SJCRH30 (cell line): ENCODE measurements at places on chromosomes 12 and 14.

- DNase-seq: no peak
Observed at GRCh38 chr12:51383269-51383905, 7.8 kb downstream of the GALNT6 start.

GRCh38 chr12:123877968-123878367, 94.7 kb downstream of the CCDC92 start:
- no peak for DNase-seq

GRCh38 chr12:124678421-124678893, 111.0 kb upstream of the NCOR2 start:
- DNase-seq: peak; percentile 89

- peak; percentile 24 for DNase-seq
Observed at GRCh38 chr12:56687223-56688128, 608 bp downstream of the PTGES3 start.

- DNase-seq: no peak
Observed at GRCh38 chr12:110922652-110923051, 2.3 kb upstream of the MYL2 start.

GRCh38 chr14:91570021-91570420, 59.9 kb upstream of the PPP4R3A start:
- no peak for DNase-seq

- DNase-seq: peak; percentile 22
Observed at GRCh38 chr12:41795910-41796309, 348.8 kb downstream of the GXYLT1 start.

DNA sequence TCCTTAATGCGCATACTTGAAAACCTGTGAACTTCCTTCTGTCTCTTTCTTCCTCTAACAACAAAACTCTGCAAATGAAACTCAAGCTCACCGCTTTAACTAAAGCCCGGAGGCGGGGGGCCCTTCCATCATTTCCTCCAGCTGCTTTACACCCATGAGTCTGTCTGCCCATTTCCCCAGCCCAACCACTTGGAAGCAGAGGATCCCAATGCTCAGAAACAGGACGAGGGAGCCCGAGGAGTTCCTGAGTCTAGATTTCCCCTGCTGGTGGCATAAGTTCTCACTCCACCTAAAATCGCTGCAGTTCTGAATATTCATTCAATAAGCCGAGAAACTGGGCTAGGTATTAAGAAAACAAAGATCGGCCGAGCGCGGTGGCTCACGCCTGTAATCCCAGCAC, 30.8 kb downstream of the GPR19 start:
- DNase-seq: no peak

GRCh38 chr12:4039931-4040330, 166.7 kb upstream of the PARP11 start:
- DNase-seq: no peak

DNA sequence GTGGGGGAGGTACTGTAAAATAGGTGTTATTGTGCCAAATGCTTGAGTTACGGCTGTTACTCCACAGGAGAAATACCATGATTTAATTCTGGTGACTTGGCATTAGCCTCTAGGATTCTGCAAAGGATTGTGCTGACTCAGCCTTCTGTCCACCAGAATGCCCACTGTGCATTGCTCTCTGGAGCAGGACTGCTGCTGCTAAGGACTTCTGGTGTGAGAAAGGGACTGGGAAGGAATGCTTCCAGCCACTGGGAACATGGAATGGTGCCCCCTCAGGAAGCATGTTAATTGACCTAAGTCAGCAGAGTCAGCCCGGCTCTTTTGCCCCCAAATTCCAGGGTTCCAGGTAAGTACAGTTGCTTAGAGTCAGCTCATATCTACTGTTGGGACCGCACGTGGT, 32.9 kb downstream of the ZFHX2 start:
- no peak for DNase-seq

DNA sequence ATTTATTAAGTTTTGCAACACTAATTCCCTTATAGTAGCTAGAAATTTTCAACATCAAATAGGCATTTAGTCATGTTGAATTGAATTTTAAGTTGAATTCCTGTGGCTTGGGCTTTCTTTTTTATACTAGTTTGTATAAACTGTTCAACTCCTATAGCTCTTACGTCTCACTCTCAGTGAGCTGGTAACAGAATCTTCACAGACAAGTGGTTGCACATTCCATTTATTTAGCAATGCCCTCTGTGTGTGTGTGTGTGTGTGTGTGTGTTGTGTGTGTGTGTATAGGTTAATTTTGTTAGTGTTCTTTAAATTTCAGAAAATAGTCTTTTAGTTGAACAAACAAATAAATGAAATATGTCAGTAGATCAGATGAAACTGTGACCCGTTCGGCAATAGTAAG, 425.0 kb downstream of the NPAS3 start:
- no peak for DNase-seq

- no peak for DNase-seq
Observed at GRCh38 chr14:105043641-105044040, 21.6 kb downstream of the GPR132 start.

DNA sequence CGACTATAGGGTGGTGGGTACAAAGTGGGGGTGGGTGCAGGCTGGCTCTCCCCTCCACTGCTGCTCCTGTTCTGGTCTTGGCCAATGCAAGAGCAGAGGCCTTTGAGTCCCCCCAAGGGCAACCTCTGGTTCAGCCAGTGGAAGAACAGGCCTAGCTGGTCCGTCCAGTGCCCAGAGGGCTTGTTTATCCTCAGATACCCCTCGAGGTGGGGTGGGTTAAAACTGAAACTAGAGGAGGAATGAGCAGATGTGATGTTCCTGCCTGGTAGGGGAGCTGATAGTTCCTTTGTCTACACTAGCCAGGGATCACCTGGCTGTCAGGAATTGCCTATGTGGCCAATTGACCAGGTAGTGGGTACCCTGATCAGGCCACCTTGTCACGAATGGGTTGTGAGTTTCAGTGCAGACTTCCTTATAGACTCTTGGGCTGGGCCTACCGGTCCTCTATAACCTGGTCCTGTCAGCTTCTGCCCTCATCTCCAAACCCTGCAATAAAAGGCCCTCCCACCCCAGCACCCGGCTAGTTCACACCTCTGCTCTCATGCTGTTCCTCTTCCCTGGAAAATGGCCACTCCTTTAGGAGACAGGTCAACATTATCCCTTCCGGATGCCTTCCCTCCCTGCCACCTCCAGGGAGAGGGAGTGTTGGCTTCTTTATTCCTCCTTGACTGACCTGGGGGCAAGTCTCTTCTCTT, 10.7 kb upstream of the HSP90AA1 start:
- no peak for DNase-seq

- DNase-seq: no peak
Observed at GRCh38 chr14:90603336-90603735, 206.5 kb downstream of the CALM1 start.

GRCh38 chr12:110200124-110200417, 75.9 kb downstream of the IFT81 start:
- no peak for DNase-seq

DNA sequence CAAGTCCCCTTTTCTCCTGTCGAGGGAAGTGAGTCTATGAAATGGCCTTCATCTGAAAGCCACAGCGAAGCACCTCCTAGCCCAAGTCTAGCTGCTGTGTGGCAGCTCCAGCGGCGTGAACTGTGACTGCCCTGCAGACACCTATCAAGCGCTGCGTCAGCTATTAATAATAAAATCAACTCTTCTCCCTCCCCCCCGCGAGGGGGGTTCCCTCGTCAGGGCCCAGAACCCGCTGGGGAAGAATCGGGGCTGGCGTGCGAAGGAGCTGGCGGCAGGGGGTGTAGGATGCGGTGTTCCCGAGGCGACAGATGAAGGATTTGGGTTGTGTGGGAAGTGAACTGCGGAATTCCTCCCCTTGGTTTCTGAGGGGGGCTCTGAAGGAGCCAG, 662 bp upstream of the ATP2A2 start:
- peak; percentile 55 for DNase-seq

DNA sequence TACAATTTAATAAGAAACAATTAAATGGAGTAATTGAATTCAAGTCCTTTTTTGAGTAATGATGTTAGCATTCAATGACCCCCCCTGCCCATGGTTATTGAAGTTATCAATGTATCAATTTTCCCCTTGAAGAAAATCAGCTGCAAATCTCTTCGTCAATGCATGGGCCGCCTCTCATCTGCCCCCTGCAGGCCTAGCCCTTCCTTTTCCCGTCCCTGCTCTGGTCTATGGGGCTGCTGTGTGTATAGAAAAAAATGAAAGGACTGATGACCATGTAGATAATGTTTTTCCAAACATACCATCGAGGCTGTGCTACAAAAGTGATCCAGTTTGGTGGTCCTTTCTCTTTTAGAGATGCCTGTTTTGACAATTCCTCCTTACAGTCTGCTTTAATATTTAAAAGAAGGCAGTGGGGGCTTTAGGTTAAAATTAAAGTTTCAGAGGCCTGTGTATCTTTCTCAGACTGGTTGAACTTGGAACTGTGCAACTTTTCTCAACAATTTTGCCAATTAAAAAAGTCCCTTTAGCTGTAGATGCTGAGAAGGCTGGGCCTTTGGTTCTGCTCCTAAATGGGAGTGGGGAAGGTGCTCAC, 98.4 kb downstream of the APAF1 start:
- peak; percentile 41 for DNase-seq

GRCh38 chr12:109544955-109545531, 28.3 kb downstream of the MMAB start:
- no peak for DNase-seq

GRCh38 chr12:56188778-56189098, 545 bp downstream of the SMARCC2 start:
- peak; percentile 54 for DNase-seq

- DNase-seq: no peak
Observed at GRCh38 chr12:107326237-107326636, 232.9 kb upstream of the CRY1 start.

- DNase-seq: no peak
Observed at GRCh38 chr12:80056845-80057244, 42.5 kb upstream of the OTOGL start.

DNA sequence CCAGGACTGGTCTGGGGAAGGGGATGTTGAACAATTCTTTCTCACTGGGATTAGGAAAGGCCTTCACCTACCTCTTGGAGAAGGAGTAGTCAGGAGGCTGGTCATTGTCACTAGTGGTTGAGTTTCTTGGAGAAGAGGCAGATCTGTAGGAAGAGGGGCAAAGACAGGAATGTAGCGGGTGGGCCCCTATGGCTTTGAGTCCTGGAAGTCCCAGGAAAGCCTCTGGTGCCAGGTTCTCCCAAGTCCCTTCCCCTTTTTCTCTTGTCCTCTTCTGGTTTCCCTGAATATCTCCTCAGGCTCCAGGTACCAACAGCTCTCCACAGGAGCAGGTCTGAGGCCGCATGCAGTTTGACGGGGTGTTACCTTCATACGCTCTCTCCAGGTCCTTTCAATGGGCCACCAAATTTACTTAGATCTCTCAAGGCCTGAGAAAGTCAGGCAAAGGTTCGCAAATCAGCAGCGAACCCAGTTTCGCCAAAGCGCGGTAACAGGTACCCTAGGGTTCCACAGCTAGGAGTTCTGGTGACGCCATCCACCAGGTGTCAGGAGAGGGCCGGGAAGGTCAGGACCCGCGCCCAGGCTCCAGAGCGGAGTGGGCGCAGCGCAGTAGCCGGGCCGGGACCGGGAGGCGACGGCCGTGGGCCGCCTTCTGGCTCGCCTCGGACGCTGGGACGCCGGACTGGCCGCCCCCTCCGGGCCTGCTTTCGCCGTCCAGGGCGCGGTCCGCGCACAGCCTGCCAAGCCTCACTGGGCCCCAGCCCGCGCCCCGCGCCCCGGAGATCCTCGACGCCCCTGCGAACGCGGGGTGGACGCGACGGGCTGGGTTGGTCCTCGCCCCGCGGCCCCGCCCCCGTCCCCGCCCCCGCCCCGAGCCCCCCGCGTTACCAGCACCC, 795 bp downstream of the SMAGP start:
- DNase-seq: no peak

DNA sequence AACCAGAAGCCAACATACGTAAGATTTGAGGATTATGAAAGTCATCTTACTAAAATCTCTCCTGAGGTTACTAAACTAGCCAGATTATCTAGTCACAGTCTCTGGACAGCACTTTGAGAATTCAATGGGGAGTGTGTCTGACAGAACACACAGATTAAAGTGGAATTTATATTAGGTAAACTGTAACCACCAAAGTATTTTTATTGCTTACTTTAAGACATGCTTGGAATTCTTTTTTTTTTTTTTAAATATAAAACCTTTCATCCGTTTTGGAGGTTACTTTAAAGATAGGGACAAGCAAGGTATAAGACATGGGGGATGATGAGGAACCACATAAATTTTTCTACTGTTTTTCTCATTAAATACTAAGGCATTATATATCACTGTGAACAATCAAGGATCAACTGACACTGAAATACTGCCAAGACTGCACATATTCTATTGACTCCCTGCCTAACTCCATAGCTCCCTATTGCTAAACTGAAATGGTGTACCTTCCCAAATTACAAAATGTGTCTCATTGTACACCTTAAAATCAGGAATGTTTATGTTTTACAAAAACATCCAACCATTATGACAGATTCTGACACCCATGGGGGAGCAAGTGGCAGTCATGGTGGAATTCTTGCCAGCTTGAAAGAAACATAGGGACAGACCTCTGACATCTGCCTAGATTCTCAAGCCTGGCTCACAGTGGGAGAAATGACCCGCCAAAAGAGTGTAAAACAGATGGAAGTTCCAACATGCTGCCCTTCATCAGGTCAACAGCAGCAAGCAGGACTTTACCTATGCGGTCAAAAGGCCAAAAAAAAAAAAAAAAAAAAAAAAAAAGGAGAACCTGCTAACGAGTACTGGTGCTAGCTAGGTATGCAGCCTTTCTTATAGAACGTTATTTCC, 239.3 kb downstream of the MED13L start:
- no peak for DNase-seq

DNA sequence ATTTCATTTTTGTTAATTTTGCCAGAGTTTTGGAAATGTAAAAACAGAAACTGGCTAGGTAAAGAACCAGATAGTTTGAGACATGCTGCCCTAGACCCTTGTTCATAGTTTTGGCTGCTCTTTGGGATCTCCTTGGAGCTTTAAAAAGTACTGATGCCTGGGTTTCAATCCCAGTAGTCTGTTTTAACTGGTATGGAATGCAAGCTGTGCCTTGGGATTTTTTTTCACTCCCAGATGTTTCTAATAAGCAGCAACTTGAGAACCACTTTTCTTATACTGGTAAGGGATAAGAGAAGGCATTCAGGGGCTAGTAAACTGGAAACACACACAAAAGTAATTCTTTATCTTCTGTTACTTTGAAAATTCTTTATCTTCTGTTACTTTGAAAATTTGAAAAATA, 18.8 kb downstream of the SLC35F4 start:
- no peak for DNase-seq

- DNase-seq: no peak
Observed at GRCh38 chr12:73235387-73235786, 963.2 kb downstream of the TRHDE start.

DNA sequence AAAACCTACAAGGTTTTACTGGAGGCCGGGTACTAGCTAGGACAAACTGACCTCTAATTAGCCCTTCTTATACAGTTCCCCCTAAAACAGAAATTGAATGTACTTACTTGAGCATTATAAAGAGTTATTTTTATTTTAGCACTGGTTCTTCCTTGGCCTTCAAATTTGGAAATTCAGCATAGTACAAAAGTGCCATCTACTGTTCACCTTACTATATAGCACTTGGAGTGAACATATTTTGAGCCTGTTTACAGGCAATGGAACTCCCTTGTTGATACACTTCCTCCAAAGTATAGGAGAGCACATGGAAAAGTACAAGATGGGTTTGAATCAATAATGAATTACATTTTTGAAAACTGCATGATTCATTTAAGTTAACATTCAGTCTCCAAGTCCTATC, 3.9 kb upstream of the POC1B start:
- DNase-seq: no peak
